ENCODE measurements at places on chromosomes 12 and 14. TPM values are rescaled to one million over a fixed set of nuclear protein-coding genes. Genes with fewer than 3 reads are reported as not detected.

The RFX4 gene
- polyA plus RNA-seq, result not detected

The SLC8B1 gene
- polyA plus RNA-seq, result 10.8 TPM

The ZNF10 gene
- 20.9 TPM for polyA plus RNA-seq

The PPFIA2 gene
- polyA plus RNA-seq, result 6.1 TPM

The ESPL1 gene
- polyA plus RNA-seq, result 8.0 TPM

The ZNF605 gene
- polyA plus RNA-seq, result 25.3 TPM

The CCDC177 gene
- polyA plus RNA-seq, result 0.04 TPM

The TCL1B gene
- polyA plus RNA-seq, result 0.35 TPM

The PMCH gene
- 0.36 TPM for polyA plus RNA-seq

The DAO gene
- 2.0 TPM for polyA plus RNA-seq

DNA sequence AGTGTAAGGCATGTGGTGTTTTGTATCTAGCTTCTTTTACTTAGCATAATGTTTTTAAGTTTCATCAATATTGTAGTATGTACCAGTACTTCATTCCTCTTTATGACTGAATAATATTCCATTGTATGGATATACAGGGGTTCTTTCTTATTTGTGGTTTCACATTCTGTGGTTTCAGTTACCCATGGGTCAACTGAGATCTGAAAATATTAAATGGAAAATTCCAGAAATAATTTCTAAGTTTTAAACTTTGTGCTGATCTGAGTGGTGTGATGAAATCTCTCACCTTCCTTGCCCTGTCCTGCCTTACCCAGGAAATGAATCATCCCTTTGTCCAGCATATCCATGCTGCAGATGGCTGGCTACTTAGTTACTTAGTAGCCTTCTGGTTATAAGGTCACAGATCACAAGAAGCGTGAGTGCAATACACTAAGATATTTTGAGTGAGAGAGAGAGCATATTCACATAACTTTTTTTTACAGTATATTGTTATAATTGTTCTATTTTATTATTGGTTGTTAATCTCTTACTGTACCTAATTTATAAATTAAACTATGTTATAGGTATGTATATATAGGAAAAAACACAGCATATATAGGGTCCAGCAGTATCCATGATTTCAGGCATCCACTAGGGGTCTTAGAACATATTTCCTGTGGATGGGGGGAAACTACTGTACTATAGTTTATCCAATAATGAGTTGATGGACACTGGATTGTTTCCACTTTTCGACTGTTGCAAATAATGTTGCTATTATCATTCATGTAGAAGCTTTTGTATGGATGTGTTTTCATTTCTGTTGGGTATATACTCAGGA is 59.6 kb upstream of the LRTM2 start:
- no peak for DNase-seq

DNA sequence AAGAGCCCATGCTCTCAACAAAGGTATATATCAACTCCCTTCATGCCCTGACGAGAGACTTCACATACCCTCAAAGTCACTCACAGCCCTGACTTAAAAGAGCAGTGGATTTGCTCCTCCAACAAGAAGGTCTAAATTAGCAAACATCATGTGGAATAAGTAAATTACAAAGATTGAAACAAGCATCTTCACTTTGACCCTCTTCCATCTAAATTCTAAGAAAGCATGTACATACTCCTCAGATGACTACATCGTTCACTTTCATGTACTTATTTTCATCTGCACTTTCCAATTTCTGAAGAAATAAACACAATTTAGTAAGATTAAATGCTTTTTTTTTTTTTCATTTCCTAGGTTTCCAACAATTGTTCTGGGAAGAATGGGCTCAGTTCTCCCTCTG is 38.6 kb upstream of the KRR1 start:
- DNase-seq, result no peak

- no peak for DNase-seq
Measured at GRCh38 chr14:56061051-56061450, 57.2 kb upstream of the PELI2 start.

- DNase-seq, result no peak
Measured at GRCh38 chr12:122921917-122922316, 26.0 kb upstream of the VPS37B start.

- no peak for DNase-seq
Measured at GRCh38 chr14:82431031-82431430, 897.4 kb upstream of the SEL1L start.

- DNase-seq, result no peak
Measured at GRCh38 chr14:105702275-105702817, 176.0 kb downstream of the TMEM121 start.

DNA sequence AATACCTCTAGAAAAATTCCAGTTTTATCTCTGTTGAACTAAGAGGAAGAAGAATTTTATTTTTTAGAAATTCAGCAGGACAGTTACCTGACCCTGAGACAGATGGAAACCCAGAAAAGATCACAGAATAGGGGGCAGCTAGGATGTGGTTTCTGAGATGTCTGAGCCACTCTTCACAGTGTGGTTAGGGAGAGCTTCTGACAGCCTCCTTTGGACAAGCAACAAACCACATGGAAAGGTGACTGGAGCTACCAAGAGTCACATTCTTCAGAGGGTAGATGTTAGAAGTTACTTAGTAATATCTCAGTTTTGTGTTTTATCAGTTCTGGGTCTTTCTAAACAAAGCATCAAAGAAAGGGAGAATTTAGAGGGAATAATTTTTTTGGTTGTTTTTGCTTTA is 117.3 kb upstream of the NAP1L1 start:
- no peak for DNase-seq

DNA sequence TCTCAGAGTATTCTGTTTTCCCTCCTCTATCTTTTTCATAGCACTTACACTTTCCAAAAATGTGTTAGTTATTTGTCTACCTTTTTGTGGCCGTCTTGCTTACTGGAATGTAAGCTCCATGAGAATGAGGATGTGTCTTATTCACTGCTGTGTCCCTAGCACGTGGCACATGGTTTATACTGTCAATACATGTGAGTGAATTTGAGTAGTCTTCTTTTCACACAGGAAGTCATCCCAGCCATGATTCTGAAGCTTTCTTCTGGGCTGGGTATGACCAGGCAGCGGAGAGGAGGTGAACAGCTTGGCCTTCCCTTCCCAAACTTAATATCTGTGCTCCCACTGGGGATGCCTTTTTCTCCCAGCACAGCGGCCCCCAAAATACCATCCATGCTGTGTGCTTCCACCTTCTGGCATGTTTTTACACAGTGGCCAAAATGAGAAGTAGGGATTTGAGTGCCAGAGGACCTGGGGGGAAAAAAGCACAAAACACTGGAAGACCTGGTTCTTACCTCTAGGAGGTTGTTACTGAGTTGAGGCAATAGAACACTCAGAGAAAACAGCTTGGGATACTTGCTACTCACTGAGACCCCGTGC is 10.3 kb downstream of the PLEKHG3 start:
- no peak for DNase-seq

DNA sequence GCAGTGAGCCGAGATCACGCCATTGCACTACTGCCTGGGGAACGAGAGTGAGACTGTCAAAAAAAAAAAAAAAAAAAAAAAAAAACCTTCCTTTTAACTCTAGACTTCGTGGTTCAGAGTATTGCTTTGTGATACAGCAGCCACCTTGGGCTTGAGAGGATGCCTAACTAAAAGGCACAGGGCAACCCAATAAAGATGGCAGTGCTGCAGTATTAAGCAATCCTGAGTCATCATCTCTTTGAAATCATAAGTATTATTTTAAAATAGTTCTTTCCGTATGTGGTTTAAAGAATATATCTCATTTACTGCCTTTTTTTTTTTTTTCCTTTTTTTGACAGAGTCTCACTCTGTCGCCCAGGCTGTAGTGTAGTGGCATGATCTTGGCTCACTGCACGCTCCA is 116.1 kb downstream of the PLEKHA5 start:
- no peak for DNase-seq

DNA sequence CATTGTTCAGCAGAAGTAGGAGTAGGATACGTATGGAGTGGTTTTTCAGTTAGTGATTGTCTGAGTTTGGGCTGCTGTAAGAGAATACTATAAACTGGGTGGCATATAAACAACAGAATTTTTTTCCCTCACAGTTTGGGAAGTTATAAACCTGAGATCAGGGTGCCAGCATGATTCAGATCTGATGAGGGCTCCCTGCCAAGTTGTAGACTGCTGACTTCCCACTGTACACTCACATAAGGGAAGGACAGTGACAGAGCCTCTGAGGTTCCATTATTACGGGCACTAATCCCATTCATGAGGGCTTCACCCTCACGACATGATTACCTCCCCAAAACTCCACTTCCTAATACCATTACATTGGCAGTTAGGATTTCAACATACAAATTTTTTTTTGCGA is 50.7 kb downstream of the ACSM4 start:
- no peak for DNase-seq

- DNase-seq, result no peak
Measured at GRCh38 chr14:54278665-54279295, 118.0 kb upstream of the CDKN3 start.

- no peak for DNase-seq
Measured at GRCh38 chr12:6161124-6161882, 36.8 kb upstream of the VWF start.

DNA sequence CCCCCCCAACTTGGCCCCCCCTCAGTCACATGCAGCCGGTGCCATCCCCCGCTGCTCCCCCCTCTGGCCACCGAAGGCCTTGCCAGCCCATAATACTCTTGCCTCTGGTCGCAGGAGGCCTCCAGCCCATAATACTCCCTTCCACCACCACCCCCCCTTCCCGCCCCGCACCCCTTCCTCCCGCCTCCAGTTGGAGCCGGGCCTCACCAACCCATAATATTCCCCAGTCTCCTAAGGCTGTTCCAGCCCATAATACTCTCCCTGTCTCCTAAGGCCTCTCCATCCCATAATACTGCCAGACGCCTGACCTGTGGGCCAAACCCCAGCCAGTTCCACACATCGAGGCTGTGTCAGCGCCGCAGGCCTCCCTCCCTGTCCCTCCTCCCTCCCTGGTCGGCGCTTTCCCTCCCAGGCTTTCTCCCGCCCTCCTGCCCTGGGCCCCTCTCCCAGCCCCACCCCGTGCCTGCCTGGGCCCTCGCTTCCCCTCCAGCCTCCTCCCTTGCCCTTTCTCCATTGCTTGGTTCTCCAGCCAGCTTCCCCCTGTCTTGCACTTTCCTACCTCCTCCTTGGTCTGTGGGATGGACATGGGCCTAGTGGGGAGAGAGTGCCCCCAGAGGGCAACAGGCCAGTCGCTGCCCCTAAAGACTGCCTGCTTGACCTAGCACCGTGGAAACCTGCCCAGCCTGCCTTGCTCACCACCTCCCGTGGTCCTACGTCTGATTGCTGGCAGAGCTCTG is 6.8 kb upstream of the CHD4 start:
- peak; percentile 93 for DNase-seq

- no peak for DNase-seq
Measured at GRCh38 chr12:38892087-38892786, 13.2 kb downstream of the CPNE8 start.

GRCh38 chr14:101518611-101519473 is 42.5 kb upstream of the DIO3 start:
- no peak for DNase-seq

GRCh38 chr14:92556255-92556741 is 42.7 kb downstream of the RIN3 start:
- DNase-seq, result no peak
